ENCODE measurements at places on chromosomes 5 and 9.

DNA sequence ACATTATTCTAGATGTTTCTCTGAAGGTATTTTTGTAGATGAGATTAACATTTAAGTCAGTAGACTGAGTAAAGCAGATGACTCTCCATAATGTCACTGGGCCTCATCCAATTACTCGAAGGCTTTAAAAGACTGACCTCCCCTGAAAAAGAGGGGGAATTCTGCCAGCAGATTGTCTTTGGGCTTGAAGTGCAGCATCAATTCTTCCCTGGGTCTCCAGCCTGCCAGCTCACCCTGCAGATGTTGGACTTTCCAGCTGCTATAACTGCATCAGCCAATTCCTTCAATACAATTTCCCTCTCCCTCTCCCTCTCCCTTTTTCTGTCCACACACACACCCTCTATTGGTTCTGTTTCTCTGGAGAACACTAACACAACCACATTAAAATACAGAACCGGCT is 472.8 kb downstream of the SPOCK1 start:
- no peak for DNase-seq

GRCh38 chr9:16266648-16267276 is 603.7 kb downstream of the BNC2 start:
- DNase-seq: no peak

DNA sequence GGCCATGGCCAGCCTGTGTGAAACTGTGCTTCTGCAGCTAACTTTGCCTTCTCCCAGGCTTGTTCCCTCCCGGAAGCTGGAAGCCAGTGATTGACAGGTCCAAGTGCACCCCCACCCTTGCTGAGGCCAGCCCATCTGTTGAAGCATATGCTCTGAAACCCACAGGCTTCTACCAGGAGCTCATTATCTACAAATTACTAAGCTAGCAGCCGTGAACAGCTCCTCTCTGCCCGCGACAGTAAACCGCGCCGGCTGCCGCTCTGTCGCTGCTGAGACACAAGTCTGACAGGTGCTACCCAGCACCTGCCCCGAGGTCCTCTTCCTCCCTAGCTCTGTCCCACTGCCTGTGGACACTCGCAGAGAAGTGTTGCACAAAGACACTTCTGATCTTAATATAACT is 490.9 kb downstream of the GADD45G start:
- no peak for DNase-seq

GRCh38 chr9:73151653-73152542 is at the start of gene ANXA1:
Gene ANXA1 (plus strand): TSS chr9:73151865. CDS start chr9:73158536, 6,671 bp downstream.
- DNase-seq: peak; percentile 96

GRCh38 chr5:171622010-171622409 is 163.6 kb upstream of the SMIM23 start:
- no peak for DNase-seq

GRCh38 chr9:130209422-130209821 is 37.2 kb downstream of the NCS1 start:
- no peak for DNase-seq

DNA sequence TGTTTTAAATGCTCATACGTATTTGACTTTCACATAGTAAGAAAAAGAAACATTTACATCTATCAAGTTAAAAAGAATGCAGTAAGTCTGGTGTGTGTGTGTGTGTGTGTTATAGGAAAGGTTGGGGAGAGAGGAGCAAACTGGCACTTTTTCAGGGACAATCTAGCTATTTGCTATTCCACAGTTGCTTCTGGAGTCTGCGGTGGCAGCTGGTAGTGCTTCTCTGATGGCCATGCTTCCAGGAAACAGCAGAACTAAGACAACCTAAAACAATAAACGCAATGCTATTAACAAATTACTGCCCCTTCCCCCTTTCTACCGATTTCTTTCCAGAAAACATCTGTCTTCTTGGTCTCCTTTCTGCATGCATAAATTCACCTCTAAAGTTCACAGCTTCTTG is 70.0 kb upstream of the CDH10 start:
- DNase-seq: peak; percentile 1

GRCh38 chr5:123527190-123527589 is 15.2 kb downstream of the CSNK1G3 start:
- no peak for DNase-seq
